Hypothalamus (tissue), 51 donors: ENCODE measurements at places on chromosomes 3 and 15.

- no peak for DNase-seq
These were observed 111.8 kb upstream of the C15orf61 start for GRCh38 chr15:67409175-67409574.

DNA sequence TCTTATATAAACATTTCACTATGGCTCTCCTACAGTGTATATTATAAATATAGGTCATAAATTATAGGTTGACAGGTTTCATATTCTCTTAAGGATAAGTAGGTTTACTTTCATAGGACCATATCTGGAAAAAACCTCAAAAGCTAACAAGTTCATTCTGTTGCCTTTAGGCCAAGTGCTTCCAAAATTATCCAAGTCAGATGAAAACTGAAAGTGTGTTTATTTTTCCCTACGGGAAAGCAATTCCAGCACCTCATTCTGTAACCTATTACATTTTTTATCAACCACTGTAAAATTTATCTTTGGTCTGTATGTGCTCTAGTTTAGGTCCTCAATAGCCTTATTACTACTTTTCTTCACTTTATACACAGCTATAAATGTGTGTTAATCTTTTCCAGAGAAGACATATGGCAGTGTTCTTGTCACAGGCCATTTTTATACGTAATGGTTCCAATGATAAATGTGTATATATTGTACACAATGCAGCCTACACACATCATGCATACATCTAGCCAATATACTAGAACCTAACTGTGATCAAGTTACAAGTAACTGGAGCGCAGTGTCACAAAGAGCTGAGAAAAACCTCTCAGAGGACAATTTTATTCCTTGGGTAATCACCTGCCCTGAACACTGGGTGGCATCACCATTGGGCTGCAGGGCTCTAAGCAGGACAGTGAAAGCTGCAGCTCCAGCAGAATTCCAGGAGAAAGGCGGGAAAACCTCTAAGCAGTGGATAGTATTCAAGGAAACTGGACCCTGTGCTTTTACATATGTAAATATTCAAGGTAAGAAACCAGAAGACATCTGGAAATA, 251.3 kb downstream of the CTNNB1 start:
- DNase-seq: no peak

DNA sequence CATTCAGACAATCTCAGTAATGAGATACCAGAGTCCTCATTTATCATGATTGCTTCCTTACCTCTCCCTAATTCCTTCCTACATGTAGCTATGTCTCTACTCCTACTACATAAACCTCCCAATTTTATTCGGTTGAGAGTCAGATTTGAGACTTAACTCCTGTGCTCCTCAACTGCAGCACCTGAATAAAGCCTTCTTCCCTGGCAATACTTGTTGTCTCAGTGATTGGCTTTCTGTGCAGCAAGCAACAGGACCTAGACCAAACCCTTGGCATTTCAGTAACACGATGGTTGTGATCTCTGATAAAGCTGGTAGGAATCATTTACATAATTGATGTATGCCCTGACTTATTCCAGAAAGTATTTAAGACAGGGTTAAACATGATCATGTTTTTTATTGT, 106.7 kb upstream of the NANOGP8 start:
- no peak for DNase-seq

DNA sequence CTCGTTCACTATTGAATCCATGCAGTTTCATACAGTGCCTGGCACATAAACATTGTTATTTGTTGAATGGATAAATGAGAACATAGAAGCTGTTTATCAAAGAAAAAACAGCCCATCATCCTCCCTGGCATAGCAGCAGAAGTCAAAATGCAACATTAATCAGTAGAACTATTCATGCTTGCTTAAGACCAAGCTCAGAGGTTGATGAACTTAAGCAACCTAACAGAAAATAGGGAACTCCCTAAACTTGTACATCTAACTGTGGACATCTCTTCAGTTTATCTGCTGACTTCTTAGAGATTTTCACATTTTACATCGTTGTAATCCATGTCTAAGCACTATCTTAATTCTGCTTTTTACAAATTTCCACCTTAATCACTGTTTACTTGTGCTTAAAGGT, 29.2 kb downstream of the SENP8 start:
- DNase-seq: no peak

DNA sequence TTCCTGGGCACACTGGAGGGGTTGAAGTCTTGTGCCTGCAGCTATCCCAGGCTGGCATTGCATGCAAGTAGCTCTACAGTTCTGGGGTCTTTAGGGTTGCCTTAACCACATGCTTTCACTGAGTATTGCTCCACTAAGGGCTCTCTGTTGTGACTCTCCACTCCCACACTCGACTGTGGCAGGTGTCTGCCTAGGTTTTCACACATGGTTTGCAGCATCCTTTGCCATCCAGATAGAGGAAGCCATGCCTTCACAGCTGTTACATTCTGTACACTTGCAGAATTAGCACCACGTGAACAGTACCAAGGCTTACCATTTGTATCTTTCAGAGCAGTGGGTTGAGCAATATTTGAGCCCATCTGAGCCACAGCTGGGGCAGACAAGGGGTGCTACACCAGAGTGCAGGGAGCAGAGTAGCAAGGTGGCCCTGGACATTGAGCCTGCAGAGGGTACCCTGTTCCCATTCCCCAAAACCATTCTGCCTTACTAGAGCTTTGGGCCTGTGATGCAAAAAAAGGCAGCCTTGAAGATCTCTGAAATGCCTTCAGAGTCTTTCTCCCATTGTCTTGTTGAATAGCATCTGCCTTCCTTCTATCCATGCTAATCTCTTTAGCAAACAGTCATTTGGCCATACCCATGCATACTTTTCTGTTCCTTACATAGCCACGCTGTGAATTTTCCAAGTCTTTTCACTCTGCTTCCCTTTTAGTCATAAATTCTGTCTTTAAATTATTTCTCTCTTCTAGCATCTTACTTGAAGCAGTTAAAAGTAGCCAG, 95.2 kb upstream of the PLCL2 start:
- no peak for DNase-seq

- no peak for DNase-seq
These were observed 176.5 kb downstream of the RAP2B start for GRCh38 chr3:153338487-153338886.

- DNase-seq: no peak
These were observed 9.8 kb downstream of the CSPG5 start for GRCh38 chr3:47568901-47569300.

DNA sequence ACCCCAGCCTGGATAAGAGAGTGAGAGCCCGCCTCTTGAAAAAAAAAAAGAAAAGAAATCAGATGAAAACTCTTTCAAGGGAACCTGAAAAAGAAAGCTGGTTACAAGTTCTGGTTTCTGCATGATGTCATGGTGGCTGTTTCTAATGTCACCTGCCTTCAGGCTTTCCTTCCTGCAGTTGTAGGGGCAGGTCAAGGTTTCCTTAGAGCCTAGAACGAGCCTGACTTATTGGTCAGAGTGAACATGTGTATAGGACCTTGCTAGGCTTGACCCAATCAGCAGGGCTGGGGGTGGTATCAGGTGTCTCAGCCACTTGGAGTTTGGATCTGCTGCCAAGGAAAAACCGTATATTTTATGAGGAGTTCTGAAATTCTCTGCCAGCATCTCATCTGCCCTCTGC, 3.8 kb downstream of the IVD start:
- no peak for DNase-seq

DNA sequence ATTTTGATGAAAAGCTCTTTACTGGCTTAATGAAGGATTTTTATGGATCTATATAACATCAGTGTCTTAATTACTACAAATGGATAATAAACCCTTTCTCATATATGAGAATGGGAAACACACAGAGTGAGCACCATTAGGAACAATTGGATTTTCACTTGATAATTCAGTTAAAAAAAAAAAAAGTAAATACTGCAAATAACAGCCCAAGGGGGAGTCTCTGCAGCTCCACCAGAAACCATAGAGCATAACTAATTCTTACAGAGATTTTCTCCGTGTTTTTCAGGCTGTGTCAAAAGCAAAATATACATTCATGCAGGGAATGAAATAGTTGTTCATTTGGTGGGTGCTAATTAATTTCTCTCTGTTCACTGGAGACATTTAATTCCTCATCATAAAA, 125.3 kb downstream of the EBLN2 start:
- no peak for DNase-seq

DNA sequence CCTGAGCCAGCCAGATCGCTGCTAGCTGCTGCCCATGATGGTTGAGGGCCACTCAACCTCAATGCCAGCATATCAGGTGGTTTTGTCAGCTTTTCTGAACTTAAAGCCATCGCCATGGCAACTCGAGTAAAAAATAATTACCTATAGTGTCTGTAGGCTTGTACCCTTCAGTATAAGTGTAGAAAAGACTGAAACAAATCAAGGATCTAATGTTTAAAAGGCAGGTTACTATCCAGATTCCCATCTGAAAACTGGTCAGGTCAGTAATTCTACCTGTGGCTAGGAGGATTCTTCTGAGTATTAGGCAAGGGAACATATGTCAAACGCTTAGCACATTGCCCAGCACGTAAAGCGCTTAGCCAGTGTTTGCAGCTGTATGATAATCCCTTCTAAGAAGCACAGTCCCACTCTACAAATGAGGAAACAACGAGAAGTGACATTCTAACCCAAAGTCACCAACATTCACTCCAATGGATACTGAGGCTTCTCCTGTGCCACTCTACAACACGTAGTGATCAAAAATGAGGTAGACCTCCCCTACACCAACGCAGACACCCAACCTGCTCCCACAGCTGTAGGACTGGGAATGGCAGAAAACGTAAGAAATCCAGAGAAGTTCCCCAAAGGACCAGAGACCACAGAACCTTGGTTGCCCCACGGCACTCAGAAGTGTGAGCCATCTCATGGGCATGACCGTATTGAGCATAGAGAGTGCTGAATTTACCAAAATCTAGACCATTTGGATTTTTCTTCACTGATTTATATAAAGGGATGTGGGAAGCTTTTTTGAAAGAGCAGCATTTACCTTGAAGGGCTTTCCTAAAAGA, 55.3 kb downstream of the SLTM start:
- no peak for DNase-seq

GRCh38 chr3:79027593-79027992, 740.2 kb downstream of the ROBO1 start:
- DNase-seq: no peak

- DNase-seq: peak; percentile 4
These were observed 61.0 kb downstream of the GTPBP8 start for GRCh38 chr3:113051787-113052186.

DNA sequence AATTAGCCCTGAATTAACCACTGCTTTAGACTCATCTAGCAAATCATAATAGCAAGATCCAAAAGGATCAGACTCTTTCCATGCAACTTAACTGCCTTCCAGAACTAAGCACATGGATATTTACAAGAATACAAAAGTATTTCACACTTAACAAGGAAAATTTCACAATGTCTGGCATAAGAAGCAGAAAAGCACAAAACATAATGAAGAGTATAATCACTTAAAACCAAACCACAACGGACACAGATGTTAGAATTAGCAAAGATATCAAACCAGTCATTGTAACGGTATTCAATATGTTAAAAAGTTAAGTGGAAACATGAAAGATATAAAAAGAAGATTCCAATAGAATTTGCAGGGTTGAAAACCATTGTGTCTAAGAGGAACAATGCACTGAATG, 51.5 kb upstream of the COL6A6 start:
- DNase-seq: no peak

- no peak for DNase-seq
These were observed 20.0 kb upstream of the GPD1L start for GRCh38 chr3:32086464-32086863.

DNA sequence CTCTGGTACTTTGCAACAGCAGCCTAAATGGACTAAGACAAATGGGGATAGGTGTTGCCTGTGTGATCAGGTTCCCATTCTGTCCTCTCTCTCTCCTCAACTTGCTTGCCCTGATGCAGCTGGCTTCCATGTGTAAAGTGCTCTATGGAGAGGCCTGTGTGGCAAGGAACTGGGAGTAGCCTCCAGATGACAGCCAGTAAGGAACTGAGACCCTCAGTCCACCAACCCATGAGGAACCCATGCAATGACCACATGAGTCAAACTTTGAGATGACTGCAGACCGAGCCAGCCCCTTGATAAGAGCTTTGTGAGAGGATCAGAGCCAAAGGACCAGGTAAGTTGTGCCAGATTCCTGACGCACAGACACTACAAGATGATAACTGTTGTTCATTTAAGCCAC, 74.6 kb upstream of the ADPGK start:
- DNase-seq: no peak

- no peak for DNase-seq
These were observed 88.3 kb downstream of the PDZRN3 start for GRCh38 chr3:73536336-73536895.

DNA sequence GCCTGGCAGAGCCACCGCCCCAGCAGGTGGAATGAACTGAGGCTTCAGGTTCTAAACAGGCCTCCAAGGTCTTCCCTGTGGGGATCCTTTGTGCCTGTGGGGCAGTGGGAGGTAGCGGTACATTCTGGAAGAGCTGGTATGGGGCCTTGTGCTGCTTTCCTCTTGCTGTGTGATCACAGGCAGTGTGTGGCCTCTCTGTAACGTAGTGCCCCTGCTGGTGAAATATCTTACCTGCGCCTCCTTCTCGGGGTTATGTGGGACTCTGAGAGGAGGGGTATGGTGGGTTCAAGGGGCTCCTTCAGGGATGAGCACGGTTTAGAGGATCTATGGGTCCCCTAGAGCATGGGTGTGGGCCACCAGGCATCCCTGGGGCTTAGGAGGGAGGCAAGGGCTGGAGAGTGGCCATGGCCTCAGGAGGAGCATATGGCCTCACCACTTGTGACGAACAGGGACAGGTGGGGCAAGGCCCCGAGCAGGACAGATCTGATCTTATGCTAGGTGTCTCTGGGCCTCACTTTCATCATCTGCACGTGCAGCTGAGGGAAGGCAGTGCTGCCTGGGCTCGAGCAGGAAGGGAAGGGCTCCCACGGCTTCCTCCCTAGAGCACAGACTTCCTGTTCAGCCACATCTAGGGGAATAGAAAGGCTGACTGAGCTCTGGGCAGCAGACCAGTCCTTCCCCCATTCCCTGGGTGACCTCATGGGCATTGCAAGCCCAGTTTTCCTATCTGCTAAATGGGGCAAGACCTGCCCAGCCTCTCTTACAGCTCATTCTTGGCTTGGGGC, 1.9 kb upstream of the ALS2CL start:
- DNase-seq: peak; percentile 15

GRCh38 chr3:180102134-180102533, 65.4 kb upstream of the PEX5L start:
- no peak for DNase-seq

GRCh38 chr15:92393071-92393979, at the start of gene ST8SIA2:
Gene ST8SIA2, plus strand, starts transcription at chr15:92393881. Its CDS starts 184 bp downstream, at chr15:92394065.
- DNase-seq: no peak

- no peak for DNase-seq
These were observed 10.9 kb upstream of the OXTR start for GRCh38 chr3:8780279-8780678.

DNA sequence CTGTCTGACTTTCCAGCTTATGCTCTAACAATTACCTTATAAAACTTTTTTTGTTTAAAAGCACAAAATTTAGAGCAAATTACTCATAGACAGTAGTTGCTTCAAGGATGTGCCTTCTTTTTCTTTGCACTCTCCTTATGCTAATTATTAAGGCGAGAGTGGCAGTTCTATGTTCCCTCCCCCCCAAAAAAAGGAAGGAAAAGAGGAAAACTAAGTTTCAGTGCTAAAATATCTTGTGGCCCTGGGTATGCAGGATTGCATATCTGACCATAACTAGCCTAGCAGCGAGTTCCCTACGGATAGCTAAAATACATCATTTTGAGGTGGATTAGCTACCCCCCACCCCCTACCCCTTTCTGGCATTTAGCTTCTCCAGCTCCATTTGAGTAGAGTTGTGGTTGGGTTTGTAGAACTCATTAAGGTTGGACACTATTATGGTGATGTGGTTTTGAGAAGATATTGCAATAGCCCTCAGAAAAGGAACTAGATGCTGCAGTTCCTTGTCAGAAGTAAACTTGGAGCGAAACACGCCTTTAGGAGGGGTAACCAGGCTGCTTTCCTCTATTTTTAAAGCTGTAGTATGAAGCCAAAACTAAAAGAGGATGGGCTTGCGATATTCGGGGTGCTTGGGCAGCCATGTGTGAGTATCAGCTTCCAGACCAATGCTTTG, 174.6 kb downstream of the AKAP13 start:
- no peak for DNase-seq
